Suprapubic skin (tissue), 4 donors: ENCODE measurements at places on chromosomes 1 and 21. TPM values are rescaled to one million over a fixed set of nuclear protein-coding genes. Genes with fewer than 3 reads are reported as not detected.

DNA sequence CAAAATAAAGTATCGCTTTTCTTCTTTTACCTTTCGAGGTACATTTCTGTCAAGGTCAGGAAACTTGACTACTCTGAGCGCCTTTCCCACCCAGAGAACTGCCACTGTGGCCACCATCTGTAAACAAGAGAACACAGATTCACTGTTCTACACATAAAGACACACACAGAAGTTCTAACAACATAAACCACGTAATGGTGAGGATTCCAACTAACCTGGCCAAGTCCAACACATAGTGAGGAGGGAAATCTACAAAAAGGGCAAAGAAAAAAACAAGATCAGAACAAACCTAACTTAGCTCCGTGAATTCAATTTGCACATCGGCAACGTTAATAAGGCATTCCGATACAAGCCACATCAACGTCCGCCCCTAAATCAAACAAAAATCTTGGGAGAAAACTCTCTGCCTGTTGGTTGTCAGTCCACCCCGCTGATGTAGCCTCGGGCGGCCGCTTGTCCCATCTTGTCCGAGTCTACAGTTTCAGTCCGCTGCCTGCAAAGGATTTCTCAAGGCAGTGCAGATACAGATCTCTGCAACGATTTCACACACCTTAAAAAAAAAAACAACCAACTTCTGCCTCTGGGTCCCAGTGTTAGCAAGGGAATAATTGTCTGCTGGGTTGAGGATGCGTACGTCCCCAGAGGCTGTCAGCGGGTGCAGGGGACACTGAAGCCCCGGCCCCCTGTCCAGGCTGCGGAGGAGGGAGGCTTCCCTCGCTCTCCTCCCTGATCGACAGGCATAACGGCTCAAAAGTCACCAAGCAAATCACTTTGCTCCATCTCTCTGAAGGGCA is 1.0 kb downstream of the SLC35D1 start:
- DNase-seq = no peak
- H3K27ac ChIP-seq = peak overlapping the region; percentile 95
- peak overlapping the region; percentile 90 for H3K4me3 ChIP-seq
- peaks cover 33% of the 10 kb centered on the region for H3K4me1 ChIP-seq
- peaks cover 16% of the 10 kb centered on the region for H3K36me3 ChIP-seq

GRCh38 chr1:215421744-215422143 is 145.4 kb upstream of the KCTD3 start:
- peak overlapping the region; percentile 26 for H3K27ac ChIP-seq
- no peak overlapping the region for H3K4me3 ChIP-seq
- H3K27me3 ChIP-seq = no peaks in the 10 kb centered on the region
- no peak for DNase-seq
- H3K4me1 ChIP-seq = peaks cover 4% of the 10 kb centered on the region

DNA sequence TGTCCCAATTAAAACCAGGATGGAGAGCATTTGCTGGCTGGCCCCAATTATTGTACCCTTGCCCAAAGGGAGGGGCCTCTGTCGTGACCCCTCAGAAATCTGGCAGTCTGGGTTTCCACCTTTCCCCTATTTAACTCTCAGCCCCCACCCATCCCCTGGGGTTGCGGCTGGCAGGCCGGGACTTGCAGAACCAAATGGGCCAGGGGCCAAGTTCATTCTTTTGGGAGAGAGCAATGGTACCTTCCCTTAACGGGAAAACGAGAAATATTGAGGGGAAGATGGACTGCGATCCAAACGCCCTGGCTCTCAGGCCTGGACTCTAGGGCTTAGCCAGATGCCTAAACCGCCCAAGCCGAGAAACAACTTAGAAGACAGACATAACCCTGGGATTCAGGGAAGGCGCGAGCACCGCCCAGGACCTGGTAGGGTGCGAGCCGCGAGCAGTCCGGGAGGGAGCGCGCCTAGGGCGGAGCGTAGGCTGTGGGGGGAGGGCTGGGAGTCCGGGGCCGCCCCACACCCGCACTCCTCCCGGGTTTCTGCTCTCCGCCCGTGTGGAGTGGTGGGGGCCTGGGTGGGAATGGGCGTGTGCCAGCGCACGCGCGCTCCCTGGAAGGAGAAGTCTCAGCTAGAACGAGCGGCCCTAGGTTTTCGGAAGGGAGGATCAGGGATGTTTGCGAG is at the start of gene SLC27A3:
Gene SLC27A3 (plus strand): TSS at position 628 of the 678 bp plus-strand sequence. CDS start 91 bp downstream, outside the sequence.
- H3K27me3 ChIP-seq = no peaks in the 10 kb centered on the region
- peaks cover 35% of the 10 kb centered on the region for H3K36me3 ChIP-seq
- H3K27ac ChIP-seq = peak within 1 kb of the TSS; percentile 85
- H3K4me3 ChIP-seq = peak within 1 kb of the TSS; percentile 67

DNA sequence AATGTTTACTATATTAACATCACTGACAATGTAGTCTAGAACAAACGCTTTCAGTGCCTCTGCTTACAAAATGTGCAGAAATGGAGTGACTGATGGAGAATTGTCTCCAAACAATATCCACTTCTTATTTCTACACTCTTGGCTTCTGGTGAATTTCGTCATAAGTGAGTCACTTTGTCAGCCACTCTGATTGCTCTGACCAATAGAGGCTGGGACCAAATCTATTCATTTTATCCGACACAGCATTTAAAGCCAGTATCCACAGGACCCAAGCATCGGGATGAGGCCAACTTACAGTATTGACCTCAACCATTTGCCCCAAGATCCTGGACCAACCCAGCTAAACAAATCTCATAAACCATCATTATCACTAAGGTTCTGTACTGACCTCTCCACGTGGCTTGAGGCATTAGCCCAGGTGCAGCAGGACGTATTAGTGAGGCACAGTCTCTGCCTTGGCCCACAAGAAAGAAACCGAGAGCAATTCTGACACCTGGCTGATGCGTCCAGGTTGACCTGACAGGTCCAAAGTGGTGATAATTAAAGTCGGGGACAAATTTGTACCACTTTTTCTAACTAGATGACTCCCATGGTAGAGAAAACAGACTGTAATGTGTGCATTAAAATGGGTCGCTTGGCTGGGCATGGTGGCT is 53.3 kb upstream of the ERO1B start:
- no peak overlapping the region for H3K4me3 ChIP-seq
- no peaks in the 10 kb centered on the region for H3K36me3 ChIP-seq
- no peak overlapping the region for H3K27ac ChIP-seq
- DNase-seq = no peak
- H3K4me1 ChIP-seq = no peaks in the 10 kb centered on the region

- no peak overlapping the region for H3K4me3 ChIP-seq
- no peaks in the 10 kb centered on the region for H3K4me1 ChIP-seq
- DNase-seq = no peak
- no peak overlapping the region for H3K27ac ChIP-seq
- no peaks in the 10 kb centered on the region for H3K27me3 ChIP-seq
Measured at GRCh38 chr1:107363154-107363553, 222.3 kb downstream of the NTNG1 start.

DNA sequence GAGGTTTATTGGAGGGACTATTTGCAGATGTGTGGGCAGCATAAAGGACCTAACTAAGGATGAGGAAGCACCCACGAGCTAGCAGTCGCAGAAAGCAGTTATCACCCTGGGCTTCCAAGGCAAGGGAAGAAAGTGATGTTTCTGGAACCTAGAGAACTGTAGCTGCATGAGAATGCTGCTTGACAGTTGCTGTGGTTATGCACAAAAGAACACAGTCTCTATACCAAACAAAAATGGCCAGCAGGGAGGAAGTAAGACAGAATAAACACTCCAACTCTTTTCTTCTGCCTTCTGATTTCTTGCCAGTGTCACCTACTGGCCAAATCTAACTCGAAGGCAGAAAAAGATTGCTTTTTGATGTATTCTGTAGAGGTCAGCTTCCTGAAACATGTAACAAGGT is 190.2 kb downstream of the RASAL2 start:
- DNase-seq = no peak
- H3K27me3 ChIP-seq = no peaks in the 10 kb centered on the region
- H3K4me1 ChIP-seq = peaks cover 12% of the 10 kb centered on the region
- no peaks in the 10 kb centered on the region for H3K36me3 ChIP-seq

GRCh38 chr1:196655071-196655470 is 3.2 kb downstream of the CFH start:
- no peaks in the 10 kb centered on the region for H3K4me1 ChIP-seq
- no peak overlapping the region for H3K27ac ChIP-seq
- no peak for DNase-seq
- H3K4me3 ChIP-seq = peak overlapping the region; percentile 29
- no peaks in the 10 kb centered on the region for H3K36me3 ChIP-seq

DNA sequence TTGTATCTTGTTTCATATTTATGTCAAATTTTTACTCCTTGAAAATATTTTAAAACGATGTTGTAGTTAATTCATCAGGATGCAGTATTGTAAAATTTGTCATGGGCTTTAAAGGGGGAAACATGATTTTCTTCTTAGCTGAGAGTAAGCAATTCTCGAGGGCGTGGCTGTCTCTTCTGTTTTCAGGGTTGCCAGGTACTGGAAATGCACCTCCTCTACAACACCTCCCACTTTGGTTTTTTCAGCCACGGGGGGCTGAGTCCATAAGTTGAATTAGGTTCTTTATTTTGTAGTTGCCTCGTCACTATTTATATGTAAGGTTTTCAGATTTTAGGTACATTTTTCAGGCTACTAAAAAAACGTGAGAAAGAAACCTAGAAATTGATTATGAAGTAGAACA is 64.0 kb downstream of the PRDM2 start:
- H3K27me3 ChIP-seq = no peaks in the 10 kb centered on the region
- H3K4me1 ChIP-seq = peaks cover 77% of the 10 kb centered on the region
- H3K36me3 ChIP-seq = no peaks in the 10 kb centered on the region
- H3K27ac ChIP-seq = no peak overlapping the region
- no peak for DNase-seq

DNA sequence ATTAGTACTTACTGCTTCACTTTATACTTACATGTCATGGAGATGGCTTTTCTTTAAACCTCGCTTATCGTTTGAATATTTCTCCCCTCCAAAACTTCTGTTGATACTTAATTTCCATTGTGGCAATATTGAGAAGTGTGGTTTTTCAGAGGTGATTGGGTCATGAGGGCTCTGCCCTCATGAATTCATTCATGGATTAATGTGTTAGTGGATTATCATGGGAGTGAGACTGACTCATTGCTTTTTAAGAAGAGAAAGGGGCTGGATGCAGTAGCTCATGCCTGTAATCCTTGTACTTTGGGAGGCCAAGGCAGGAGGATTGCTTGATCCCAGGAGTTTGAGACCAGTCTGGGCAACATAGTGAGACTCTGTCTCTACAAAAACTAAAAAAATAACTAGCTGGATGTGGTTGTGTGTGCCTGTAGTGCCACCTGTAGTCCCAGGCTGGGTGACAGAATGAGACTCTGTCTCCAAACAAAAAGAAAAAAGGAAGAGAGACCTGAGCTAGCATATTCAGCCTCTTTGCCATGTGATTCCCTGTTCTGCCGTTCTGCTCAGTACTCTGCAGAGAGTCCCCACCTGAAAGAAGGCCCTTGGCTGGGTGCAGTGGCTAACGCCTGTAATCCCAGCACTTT is 30.2 kb downstream of the RABGAP1L start:
- no peak for DNase-seq
- H3K4me1 ChIP-seq = peaks cover 4% of the 10 kb centered on the region
- H3K27me3 ChIP-seq = no peaks in the 10 kb centered on the region
- no peaks in the 10 kb centered on the region for H3K36me3 ChIP-seq
- H3K4me3 ChIP-seq = no peak overlapping the region
- H3K27ac ChIP-seq = no peak overlapping the region

DNA sequence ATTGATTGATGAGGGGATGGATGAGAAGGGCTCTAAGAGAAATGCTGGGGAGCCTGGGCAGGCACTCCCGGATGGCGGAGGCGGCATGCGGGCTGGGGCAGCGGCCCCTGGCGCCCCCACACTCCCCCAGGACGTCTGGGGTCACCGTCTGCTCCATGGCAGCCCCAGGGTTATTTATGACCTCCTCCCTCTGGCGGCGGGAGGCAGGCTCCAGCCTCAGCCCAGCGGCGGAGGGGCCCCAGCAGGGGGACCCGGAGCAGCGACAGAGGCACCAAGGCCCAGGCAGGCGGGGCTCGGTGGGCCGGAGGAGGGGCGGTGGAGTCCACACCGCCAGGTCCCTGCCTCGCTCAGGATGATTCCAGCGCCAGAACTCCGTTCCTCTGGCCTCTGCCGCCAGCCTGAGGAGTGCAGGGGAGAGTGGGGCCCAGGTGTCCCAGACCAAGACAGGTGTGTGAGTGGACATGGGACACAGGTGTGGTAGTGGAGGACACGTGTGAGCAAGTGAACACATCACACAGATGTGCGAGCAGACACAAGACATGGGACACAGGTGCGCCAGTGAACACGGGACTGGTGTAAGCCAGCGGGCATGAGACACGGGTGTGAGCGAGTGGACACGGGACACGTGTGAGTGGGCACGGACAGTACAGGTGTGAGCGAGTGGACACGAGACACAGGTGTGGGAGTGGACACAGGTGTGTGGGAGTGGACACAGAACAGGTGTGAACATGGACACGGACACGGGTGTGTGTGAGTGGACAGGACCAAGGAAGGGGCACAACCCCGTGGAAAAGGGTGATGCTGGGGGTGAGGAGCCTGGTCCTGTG is 2.5 kb upstream of the SAMD11 start:
- H3K36me3 ChIP-seq = no peaks in the 10 kb centered on the region
- no peak for DNase-seq
- H3K27ac ChIP-seq = no peak overlapping the region
- peaks cover 100% of the 10 kb centered on the region for H3K27me3 ChIP-seq
- no peak overlapping the region for H3K4me3 ChIP-seq
- H3K4me1 ChIP-seq = peaks cover 64% of the 10 kb centered on the region

DNA sequence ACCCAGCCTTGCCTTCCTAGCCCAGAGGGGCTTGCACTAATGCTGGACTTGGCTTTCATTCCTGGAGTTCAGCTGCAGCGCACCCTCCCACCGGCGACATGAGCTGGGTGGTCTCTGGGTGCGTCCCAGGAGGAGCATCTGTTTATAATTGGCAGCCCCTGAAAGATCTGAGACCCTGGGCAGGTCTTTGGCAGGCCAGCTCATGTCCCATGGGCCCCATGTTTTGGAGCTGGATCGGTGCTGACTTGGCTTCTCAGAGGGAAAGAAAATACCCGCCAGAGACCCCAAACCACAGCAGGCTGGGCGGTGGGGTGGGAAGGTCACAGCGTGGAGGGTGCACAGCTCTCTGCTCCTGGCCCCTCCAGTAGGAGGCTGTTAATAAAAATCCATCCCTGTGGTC is 29.3 kb downstream of the DHRS3 start:
- no peak overlapping the region for H3K4me3 ChIP-seq
- no peak overlapping the region for H3K27ac ChIP-seq
- H3K4me1 ChIP-seq = peaks cover 42% of the 10 kb centered on the region
- H3K36me3 ChIP-seq = peaks cover 15% of the 10 kb centered on the region
- no peaks in the 10 kb centered on the region for H3K27me3 ChIP-seq
- DNase-seq = no peak

- H3K4me1 ChIP-seq = no peaks in the 10 kb centered on the region
- H3K36me3 ChIP-seq = no peaks in the 10 kb centered on the region
- no peaks in the 10 kb centered on the region for H3K27me3 ChIP-seq
Measured at GRCh38 chr1:191536791-191537429, 621.4 kb upstream of the RGS18 start.

GRCh38 chr1:230248889-230249270 is 177.3 kb downstream of the PGBD5 start:
- no peak for DNase-seq
- H3K36me3 ChIP-seq = peaks cover 72% of the 10 kb centered on the region
- no peak overlapping the region for H3K27ac ChIP-seq
- H3K4me3 ChIP-seq = no peak overlapping the region

Gene ESPN
- total RNA-seq = 37.6 TPM

Gene MFN2
- 146 TPM for total RNA-seq

Gene CEP350
- total RNA-seq = 69.4 TPM

Gene ZFP69B
- 0.68 TPM for total RNA-seq

Gene ERICH3
- not detected for total RNA-seq

Gene KAZN
- 29.2 TPM for total RNA-seq

Gene OSCP1
- total RNA-seq = 4.4 TPM

Gene OLFML2B
- 4.0 TPM for total RNA-seq

Gene VASH2
- total RNA-seq = 0.36 TPM

Gene SDHB
- 90.5 TPM for total RNA-seq

Gene KCNT2
- total RNA-seq = 0.34 TPM

Gene ZCCHC17
- 26.3 TPM for total RNA-seq
